ENCODE measurements at places on chromosomes 6 and 20.
A peak's percentile ranks its signal among the peaks of the same experiment; 100 is the strongest.

GRCh38 chr20:56443654-56444540 lies 24.5 kb upstream of the RTF2 start:
- DNase-seq = no peak

DNA sequence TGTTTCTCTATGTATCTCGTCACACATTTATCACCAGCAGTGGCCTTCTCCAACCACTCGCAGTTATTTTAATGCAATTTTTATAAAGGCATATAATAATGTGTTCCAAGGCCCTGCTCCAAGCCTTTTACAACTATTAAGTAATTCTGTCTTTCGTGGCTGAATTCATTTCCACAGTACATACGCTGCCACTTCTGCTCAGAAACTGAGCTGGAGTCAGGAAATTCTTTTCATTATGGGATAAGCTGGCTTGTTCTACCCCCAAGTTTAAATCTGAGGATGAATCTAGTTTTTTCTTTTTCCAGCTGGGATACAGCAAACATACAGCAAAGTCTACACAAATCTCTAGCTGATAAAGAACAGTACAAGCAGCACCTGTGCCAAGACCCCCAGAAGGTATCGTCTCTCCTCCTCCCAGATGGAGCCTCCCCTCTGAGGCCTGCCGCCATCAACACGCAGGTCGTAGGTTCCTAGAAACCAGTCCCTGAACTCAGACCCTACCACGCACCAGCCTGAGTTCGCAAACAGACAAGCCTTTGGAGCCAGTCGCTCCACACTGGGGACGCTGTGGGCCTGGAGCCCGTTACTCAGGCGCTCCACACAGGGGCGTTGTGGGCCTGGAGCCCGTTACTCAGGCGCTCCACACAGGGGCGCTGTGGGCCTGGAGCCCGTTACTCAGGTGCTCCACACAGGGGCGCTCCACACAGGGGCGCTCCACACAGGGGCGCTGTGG lies 263.5 kb downstream of the THBS2 start:
- DNase-seq = no peak

DNA sequence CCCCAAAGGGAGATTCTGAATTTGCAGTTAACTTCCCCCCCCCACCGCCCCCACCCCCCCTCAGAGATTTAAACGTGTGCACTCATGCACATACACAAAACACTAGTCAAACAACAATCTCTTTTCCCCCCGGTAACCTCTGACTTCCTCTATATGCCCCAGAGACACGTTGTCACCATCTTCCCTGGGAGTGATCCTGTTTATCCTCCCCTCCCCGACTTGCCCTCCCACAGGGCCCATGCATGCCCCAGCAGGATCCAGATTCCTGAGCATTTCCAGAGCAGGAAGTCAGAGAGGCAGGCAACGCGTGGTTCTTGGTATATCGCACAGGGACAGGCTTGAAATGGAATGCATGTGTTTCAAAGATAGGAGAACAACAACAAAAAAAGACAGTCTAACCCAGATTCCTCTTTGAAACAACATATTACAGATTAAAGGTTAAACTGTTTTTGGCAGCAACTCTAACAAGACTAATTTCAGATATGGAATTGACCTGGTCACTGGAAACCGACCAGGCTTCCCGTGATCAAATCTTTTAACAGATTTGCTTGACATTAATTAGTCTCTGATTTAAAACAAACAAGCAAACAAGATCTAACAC lies 1.3 kb downstream of the BLCAP start:
- DNase-seq = no peak

DNA sequence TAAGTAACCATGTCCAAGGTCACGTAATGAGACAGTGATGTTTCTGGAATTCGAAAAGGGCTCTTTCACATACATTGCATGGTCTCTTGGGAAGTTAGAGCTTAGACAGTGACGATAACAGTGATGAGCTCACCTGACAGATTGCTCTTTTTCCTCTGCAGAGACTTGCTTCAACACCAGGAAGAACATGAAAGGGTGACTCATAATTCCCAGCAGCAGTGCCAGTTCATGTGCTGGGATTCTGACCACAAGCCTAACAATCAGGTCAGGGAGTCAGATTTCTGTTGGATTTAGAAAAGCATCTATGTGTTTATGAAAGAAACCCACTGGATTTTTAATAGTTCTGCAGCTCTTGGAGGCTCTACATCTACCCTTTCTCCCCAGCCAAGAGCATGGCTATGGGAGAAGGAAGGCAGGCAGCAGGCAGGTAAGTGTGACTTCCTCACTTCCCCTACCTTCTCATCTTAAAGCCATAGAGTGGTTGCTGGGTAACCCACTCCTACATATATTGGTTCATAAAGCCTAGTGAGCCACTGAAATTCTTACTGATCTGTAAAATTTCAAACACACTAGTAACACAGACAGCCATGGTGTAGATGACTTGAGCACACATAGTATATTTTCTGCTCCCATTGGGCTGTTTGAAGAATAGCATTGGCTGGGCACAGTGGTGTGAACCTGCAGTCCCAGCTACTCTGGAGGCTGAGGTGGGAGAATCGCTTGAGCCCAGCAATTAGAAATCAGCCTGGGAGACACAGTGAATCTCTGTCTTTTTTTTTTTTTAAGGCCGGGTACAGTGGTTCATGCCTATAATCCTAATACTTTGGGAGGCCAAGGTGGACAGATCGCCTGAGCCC lies 44.4 kb upstream of the LOC128125822 start:
- no peak for DNase-seq

DNA sequence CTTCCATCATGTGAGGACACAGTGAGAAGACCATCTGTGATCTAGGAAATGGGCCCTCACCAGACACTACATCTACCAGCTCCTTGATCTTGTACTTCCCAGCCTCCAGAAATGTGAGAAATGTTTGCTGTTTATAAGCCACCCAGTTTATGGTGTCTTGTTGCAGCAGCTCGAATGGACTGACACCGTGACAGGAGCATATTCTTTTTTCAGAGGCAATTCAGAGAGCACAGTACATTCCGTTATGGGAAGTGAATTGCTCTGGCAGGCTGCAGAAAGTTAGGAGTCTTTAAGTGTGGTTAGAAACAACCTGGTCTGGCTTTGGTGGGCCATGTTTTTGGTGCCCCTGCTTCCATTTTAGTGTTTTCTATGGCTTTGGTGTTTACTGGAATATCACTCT lies 75.1 kb downstream of the FIG4 start:
- no peak for DNase-seq

DNA sequence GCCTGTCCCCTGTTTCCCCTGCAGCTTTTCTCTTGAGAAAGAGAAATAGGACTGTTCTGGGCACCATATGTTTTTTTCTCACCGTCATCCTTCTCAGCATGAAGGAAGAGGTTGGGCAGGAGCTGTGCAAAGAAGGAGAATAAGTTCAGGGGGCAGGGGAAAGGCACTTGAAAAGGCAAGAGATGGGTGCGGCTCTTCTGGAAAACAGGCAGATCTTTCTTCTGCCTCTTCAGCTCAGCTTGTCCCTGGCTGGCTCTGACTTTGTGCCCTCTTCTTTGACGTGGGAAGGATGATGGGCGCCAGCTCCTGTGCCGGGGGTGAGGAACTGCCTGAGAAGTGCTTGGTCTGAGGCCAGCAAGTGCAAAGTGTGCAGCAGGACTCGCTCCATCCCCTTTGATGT lies 206.5 kb downstream of the DOK5 start:
- no peak for DNase-seq

DNA sequence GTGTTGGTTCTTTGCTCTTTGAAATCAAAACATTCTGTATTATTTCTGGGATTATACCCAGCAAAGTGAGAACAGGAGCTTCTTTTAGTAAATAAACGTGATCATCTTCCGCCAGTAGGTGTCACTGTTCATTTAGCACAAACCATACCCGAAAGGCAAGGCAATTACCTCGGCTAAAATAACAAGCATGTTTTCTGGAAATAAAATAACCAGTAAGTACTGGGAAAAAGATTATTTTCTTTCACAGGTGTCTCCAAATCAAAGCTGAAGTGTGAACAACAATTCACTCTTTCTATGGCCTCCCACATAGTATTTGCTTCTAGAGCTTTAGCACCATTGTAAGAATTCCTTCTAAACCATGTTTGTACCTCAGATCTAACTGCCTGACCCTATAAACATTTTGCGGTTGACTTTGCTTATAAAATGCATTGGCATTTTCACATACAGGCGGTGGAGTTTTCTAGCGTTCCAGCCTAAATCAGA lies 144.6 kb upstream of the AGPAT4 start:
- DNase-seq = peak; percentile 11

GRCh38 chr20:23245553-23246181 lies 104.9 kb upstream of the NXT1 start:
- peak; percentile 23 for DNase-seq

- DNase-seq = no peak
Measured at GRCh38 chr6:149317644-149318571, at the start of gene TAB2. Gene TAB2 (plus strand): TSS chr6:149317712. CDS start chr6:149369998, 52,286 bp downstream.

GRCh38 chr6:26056583-26057350 lies 30.5 kb upstream of the HFE start:
- DNase-seq = peak; percentile 53

DNA sequence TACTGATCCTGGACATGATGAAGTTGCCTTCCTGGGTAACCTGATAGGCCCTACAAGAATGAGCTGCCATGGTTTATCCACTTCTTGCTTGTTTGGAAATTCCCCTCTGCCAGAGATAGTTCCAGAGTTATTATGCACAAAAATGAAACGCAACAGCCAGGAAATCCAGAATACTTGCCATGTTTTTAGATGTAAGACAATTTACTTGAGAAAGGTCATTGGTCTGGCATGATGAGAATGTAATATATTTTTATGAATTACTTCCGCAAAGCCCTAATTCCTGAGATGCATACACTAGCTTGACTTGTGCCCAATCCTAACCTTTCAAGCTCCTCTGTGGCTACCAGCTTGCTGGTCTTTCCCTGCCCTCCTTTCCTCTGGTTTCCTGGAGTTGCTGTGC lies 27.9 kb upstream of the NT5E start:
- DNase-seq = no peak

DNA sequence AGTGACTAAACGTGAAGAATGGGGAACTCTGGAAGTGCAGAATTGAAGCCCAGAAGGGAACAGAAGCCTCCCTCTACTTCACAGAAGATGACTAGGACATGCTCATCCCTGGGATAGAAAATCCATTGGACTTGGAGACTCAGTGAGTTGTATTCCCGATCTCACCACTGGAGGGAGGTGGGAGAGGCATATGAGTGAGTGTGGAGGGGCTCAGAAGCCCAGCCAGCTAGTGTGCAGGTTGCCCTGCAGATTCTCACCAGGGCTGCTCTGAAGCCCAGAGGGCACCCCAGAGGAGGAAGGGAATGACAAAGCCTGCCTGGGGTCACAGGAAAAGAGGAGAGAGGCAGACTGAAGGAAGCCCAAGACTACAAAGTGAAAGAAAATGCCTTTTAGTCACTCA lies 42.1 kb upstream of the HLA-E start:
- DNase-seq = no peak

DNA sequence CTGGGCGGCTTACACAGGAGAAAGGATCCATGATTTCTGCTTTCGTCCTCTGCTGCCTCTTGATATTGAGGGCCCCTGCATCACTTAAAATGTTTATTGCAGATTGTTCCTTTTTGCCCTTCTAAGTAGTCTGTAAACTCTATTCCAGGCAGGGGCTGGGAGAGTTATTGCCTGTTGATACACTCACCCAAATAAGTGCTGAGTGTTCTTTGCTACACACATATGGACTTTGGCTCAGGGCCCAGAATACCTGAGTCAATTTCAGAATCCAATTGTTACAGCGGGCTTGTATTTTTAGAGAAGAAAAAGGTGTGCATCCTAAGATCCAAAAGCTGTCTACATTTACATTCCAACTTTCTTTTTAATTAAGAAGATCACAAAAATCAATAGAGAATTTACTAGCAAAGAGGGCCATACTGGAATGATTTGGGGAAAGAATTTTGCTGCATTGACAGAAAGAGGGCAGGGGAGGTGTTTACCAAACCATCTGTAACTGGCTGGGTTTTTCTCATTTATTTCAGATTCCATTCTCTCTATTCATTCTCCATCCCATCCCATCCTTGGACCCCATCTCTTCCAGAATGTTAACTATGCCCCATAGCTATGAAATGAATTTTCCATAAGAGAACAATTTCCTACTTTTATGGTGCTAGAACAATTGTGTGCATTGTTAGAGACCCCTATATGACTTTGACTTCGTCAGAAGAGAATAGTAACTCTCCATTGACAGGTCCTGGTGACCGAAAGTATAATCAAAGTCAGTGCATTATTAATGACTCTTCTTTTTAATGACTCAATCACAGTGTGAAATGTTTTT lies 959.9 kb upstream of the FLRT3 start:
- peak; percentile 89 for DNase-seq

DNA sequence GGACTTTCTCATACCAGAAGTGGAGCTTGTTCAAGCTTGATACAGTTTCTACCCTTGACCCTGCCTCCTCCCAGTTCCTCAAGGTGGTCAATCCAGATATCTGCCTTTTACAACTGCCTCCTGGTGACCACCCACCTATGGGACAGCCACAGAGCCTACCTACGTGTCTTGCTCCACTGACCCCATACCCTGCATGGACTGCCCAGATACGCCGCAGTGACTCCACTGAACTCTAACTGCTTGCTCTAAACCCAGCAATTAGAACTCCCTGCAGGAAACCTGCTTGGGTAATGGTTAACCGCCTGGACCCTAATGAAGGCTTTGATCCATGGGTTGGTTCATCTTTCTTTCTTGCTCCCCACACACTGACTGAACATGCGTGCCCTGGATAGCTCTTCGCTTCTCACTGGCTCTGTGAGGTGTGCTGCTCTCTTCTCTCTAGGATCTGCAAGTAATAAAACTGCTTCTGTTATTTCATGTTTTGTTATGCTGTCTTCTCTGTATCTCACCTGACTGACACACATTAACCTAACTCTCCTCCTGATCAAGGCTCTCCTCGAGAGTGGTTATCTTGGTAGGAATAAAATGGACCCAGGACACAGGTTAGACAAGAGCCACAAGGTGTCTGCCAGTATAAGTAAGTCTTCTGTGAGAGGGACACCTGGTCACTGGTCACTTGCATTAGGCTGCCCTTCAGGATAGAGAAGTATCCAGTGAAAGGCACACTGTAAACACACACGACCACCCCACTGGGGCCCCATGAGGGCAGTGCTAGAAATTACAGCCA lies 79.2 kb downstream of the CHD6 start:
- DNase-seq = no peak

GRCh38 chr20:46220455-46221207 lies 87.7 kb downstream of the CDH22 start:
- DNase-seq = peak; percentile 97

- DNase-seq = no peak
Measured at GRCh38 chr6:32622545-32623401, 14.4 kb upstream of the HLA-DQA1 start.

- no peak for DNase-seq
Measured at GRCh38 chr20:52905241-52905994, 66.7 kb upstream of the TSHZ2 start.

GRCh38 chr20:10381477-10381876 lies 52.5 kb downstream of the MKKS start:
- no peak for DNase-seq

DNA sequence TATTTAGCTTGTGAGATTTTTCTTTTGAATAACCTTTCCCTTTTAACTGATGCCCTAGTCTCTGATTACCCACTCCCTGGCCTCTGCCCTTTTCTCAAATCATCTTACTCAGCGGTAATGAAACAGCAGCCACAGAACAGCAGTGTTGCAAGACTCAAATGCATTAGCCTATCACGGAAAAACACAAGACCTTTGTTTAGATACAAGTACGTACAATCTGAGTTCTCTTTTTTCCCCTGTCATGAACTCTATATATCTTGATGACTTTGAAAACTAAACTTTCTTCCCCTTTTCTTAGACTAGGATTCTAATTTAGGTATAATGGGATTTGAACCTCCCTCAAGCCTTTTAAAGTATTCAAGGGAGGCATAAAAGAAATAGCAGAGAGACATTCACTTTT lies 1034.9 kb downstream of the EYS start:
- no peak for DNase-seq
